H4 (cell line): ENCODE measurements at places on chromosomes 6 and 20.

DNA sequence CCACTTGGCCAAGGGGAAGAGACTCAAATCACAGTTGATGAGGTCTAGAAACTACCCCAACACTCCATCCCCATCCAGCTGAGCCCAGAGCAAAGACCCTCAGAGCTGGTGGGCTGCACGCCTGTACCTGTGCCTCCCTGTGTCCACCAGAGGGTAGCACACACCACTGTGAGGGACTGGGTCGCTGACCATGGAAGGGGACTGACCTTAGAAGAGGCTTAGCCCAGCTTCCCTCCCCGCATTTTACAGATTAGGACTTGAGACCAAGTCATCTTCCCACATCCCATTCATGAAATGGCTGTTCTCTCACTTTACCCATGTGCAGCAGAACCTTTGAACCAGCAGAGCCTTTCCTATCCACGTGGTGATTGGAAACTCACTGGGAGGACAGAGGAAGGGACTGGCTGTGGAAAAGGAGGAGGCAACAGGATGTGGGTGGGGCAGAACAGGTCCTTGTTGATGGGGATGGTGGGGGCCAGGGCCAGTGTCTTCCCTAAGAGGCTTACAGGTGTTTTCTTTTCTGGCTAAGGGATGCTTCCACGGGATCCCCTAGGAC lies 44.3 kb downstream of the CPXM1 start:
- no peak for DNase-seq

GRCh38 chr6:98343797-98344196 lies 490.6 kb upstream of the POU3F2 start:
- DNase-seq, result no peak

DNA sequence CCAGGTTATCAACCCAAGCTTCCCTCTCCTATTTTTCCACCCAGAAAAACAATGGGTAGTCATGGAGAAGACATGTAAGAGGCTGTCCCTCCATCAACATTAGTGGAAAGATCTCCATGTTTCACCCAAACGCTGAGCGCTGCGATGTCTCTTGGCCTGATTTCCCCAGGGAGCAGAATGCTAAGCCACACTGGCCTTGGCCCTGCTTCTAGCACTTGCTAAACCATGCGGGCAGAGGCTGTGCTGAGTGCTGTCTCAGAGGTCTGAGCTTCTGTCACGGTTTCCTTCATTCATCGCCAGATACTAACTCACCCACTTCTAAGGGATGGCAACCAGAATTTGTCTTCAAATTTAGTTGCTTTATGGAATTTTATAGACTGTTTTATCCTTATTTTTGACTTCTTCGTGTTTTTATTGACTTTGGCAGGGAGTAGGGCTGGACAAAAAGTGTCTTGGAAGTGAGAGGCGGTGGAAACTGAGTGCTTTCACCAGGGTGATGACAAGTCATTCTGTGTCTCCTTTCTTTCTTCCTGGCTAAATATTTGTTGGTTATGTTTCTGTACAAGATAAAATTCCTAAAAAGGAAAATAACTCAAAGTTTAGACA lies 181.4 kb upstream of the UST start:
- DNase-seq, result no peak

GRCh38 chr6:120077489-120077888 lies 727.9 kb upstream of the MAN1A1 start:
- no peak for DNase-seq

GRCh38 chr6:26660000-26660361 lies 435 bp upstream of the ZNF322 start:
- DNase-seq, result no peak

GRCh38 chr6:7978736-7979135 lies 68.1 kb upstream of the TXNDC5 start:
- DNase-seq, result peak; percentile 49

GRCh38 chr6:27143474-27144026 lies 104.0 kb upstream of the PRSS16 start:
- no peak for DNase-seq

DNA sequence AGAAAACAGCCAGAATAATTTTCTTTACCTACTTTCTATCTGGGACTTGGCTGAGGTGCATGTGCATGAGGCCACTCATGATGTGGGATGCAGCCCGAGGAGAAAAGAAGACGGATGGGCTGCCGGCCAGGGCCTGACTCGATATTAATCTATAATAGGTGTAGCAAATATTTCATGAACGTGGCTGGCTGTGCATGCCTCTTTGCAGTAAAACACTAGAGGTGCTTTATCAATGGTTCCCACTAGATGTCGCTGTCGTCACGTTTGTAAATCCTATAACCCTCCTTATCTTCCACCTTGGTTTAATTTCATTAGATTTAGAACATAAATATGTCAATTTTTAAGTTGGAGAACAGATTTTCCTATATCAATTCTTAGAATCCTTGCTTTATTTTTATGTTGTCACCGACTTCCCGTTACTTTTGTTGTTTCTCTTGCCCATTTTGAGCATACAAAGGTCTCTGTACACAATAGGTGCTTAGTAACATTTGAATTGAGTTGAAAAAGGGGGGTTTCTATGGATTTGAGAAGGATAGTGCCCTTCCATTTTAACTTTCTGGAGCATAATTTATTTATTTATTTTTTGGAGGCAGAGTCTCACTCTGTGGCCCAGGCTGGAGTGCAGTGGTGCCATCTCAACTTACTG lies 19.6 kb upstream of the FERMT1 start:
- peak; percentile 28 for DNase-seq

DNA sequence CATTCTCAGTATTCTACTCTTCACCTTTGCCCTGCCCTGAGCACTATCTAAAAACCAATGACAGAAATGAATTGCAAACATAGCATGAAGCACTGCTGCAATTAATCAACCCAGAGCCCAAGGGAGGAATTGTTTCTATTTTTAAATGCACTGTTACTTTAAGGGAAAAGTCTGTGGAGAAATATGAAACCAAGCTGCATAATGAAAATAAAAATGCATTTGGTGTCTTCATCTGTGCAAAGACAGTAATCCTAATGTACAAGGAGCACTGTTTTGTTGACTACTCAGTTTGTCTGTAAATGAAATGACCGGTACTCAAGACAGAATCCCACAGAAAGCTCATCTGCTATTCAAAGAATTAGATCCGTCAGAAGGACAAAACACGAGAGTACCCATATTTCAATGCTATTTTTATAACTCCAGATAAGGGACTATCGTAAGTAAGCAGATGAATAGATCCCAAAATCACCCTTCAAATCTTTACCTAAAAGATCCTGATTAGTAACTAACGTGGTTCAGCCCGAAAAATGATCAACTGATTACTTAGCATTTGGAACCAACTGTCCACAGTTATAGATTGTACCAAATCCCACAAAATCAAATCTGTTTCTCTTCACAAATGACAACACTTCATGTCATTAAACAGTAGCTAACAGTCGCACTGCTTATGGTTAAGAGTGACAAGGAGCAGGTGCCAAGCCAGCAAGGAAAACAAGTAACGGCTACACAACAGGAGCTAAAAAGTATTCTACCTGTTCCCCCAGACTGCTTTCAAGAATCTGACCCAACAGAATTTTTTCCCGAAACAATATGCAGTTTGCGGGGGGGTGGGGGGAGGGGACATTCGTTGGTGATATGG lies 2.4 kb downstream of the KIF13A start:
- no peak for DNase-seq

- no peak for DNase-seq
Observed at GRCh38 chr6:18388271-18388670, 1.1 kb downstream of the RNF144B start.

- DNase-seq, result no peak
Observed at GRCh38 chr20:38196076-38196475, 31.0 kb upstream of the TGM2 start.

- no peak for DNase-seq
Observed at GRCh38 chr6:89745716-89746115, 73.9 kb downstream of the MDN1 start.

GRCh38 chr20:45322952-45323383 lies 14.9 kb upstream of the MATN4 start:
- no peak for DNase-seq

GRCh38 chr6:154951345-154952200 lies 43.5 kb upstream of the TIAM2 start:
- DNase-seq, result no peak

DNA sequence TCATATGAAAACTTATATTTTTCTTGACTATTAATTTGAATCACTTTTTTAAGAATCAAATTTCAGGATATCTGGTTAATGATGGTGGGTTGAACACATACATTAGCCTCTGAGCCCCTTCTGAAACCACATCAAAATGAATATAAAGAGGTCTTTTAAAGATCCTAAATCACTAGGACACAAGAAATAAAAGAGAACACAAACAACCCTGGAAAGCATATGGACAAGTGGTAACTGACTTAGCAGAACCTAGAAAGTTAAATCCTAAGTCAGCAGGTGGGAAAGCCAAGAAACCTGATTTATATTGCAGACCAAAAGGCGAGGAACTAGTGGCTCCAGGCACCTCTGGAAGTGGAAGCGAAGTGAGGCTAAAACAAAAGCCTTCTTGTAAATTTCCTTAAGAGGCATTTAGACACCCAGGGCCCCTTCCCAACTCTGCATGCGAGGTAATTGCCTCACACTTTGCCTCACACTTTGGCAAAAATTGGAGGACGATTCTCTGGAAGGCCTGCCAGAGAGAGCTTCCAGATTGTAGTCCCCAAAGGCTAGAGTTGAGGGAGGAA lies 293.9 kb downstream of the KHDC1L start:
- no peak for DNase-seq

GRCh38 chr6:107535626-107536025 lies 45.7 kb downstream of the SOBP start:
- DNase-seq, result no peak

DNA sequence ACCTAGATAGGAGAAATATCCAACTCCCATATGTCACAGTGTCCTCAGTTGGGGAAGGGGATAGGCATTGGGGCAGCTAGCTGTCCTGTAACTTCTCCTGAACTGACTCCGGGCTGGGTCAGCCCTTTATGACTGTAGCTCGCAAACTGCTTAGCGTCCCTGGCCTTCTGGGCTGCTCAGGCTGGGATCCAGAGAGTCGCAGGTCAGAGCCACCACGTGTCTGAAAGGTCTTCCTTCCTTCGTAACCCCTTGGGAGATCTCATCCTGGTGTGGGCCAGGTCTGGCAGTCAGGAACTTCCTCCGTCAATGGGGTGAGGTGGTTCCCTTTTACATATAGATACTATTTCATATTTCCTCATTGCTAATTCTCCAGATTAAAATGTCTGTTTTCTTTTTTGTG lies 28.8 kb upstream of the HINT3 start:
- DNase-seq, result no peak

GRCh38 chr20:63641792-63642523 lies 11.3 kb downstream of the STMN3 start:
- peak; percentile 41 for DNase-seq

- peak; percentile 84 for DNase-seq
Observed at GRCh38 chr6:26553635-26554446, 15.7 kb downstream of the HMGN4 start.

DNA sequence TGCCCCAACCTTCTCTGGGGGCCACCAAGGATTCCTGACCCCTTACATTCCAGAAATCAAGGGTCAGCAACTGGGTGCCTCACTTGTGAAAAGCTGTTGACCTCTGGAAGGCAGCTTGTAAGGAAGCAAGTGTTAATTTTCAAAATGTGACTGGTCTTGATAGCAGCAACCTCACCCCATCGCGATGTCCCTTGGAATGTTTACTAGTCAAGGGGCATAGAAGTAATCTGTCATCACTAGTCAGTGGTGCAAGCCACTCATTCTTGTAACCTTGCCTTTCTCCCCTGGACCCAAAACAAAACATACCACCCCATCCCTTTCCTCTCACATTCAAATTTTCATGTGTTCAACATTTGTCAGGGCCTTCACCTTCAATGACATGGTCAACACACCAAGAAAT lies 30.5 kb downstream of the TBX18 start:
- DNase-seq, result no peak

- peak; percentile 22 for DNase-seq
Observed at GRCh38 chr20:36214684-36215256, 21.5 kb upstream of the AAR2 start.

- DNase-seq, result no peak
Observed at GRCh38 chr6:166449641-166450040, 66.9 kb upstream of the MPC1 start.

DNA sequence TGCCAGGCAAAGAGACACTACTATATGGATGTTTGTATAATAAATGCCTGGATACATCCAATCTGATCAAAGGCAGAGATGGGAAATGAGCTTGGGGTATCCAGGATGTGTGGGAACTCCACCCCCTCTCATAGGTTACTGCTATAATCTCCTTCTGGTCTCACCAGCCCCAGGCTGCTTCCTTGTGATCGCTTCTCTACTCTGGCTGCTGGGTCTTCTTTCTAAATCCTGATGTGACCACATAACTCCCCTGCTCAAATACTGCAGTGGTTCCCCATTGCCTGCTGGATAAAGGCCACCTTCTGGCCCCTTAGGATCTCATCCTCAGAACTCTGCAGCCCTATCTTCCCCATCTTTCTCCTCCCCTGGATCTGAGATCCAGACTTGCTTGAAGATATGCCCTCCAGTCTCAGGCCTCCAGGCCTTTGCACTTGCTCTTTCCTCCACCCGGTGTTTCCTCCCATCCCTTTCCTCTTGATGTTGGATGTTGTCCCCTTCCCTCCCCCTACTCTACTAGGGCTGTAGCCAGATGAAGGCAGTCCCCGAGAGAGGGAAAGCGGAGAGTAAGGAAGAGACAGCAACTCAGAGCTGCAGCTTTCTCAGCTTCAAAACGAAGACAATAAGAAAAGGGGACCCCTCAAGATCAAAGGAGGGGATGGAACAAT lies 828 bp upstream of the XKR7 start:
- no peak for DNase-seq

- peak; percentile 34 for DNase-seq
Observed at GRCh38 chr6:69974193-69974592, 107.8 kb downstream of the COL19A1 start.

GRCh38 chr6:66538551-66539135 lies 831.6 kb upstream of the EYS start:
- DNase-seq, result no peak

DNA sequence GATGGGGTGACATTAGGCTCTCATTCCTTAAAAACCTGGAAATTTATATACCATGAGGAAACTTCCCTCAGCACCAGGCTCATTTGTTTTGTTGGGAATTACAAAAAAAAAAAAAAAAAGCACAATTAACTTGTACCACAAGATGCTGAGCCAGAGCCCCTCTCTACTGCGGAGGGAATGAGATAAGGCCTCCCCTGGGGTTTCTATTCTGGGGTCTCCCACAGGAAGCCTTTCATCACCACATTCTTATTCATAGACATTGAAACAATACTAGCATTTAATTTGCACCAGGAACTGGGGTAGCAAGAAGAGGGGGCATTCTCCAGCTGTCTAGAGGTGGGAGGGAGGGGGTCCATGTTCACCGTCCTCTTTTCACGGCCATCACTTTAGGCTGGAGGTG lies 23.0 kb upstream of the RPS6KA2 start:
- no peak for DNase-seq

DNA sequence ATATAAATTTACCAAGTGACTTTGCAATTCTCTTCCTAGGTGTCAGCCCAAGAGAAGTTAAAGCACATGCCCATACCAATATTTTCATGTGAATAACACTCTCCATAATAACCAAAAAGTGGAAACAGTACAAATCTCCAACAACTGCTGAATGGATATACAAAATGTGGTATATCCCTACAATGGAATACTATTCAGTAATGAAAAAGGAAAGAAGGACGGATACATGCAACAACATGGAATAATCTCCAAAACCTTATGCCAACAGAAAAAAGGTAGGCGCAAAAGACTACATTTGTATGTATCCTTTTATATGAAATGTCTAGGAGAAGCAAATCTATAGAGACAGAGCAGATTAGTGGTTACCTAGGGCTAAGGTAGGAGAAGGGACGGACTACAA lies 487.7 kb upstream of the ID4 start:
- no peak for DNase-seq

- no peak for DNase-seq
Observed at GRCh38 chr20:58557733-58558342, 42.6 kb upstream of the APCDD1L start.
